NCI-H69 (cell line): ENCODE measurements at places on chromosomes 12 and 14.

DNA sequence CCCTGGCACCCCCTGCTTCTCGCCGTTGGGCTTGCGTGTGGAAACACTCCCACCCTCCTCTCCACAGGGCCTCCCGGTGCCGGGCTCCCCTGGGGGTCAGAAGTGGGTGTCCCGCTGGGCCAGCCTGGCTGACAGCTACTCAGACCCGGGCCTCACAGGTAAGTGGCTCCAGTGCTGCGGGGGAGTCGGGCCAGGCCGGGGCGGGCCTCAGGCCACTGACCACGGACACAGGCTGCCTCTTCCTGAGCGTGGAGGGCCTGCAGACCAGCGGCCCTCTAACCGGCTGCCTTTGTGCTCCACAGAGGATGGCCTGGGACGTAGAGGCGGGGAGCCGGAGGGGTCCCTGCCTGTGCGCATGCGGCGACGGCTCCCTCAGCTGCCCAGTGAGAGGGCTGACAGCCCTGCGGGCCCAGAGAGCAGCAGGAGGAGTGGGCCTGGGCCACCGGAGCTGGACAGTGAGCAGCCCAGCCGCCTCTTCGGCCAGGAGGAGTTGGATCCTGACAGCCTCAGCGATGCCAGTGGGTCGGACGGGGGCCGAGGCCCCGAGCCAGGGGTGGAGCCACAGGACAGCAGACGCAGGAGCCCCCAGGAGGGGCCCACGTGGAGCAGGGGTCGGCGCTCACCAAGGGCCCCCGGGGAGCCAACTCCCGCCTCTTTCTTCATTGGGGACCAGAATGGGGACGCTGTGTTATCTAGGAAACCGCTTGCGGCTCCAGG lies 21.1 kb downstream of the CEP170B start:
- no peak for DNase-seq

DNA sequence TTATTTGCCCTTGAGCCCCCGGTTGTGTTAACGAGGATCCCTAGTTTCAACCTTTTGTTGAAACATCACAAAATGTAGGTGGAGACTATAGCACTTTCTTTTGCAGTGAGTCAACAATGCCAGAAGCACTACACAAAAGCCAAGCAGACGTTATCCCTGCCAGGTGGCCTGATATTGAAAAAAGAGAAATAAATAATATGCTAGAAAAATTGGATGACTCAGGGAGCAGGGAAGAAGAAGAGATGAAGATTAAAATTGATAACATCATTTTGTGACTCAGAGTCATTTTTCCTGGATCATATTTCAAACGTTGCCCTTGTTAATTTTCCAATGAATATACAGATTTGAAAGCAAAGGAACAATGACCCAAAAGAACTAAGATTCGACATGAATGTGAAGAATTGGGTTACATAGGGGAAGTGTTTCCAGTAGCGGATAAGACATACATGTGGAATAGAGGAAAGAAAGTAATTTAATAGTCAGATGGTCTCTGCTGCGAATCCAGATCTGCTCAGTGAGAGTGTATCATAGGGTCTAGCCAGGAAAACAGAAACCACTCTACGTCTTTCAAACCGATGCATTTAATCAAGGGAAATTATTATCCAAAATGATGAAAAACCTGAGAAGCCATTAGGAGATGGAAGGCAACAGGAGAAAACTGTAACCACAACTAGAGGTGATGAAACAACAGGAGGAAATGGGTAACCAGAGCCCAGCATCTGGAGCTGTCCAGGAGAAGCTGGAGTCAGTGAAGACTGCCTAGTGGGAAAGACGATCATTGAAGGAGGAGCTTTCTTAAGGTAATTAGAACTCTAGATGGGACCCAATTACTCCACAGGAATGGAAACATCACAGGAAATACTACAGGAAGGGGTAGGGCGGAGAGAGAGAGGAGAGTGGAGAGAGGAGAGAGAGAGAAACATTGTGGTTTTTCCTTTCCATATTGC lies 57.9 kb downstream of the RERG start:
- DNase-seq = peak; percentile 72

DNA sequence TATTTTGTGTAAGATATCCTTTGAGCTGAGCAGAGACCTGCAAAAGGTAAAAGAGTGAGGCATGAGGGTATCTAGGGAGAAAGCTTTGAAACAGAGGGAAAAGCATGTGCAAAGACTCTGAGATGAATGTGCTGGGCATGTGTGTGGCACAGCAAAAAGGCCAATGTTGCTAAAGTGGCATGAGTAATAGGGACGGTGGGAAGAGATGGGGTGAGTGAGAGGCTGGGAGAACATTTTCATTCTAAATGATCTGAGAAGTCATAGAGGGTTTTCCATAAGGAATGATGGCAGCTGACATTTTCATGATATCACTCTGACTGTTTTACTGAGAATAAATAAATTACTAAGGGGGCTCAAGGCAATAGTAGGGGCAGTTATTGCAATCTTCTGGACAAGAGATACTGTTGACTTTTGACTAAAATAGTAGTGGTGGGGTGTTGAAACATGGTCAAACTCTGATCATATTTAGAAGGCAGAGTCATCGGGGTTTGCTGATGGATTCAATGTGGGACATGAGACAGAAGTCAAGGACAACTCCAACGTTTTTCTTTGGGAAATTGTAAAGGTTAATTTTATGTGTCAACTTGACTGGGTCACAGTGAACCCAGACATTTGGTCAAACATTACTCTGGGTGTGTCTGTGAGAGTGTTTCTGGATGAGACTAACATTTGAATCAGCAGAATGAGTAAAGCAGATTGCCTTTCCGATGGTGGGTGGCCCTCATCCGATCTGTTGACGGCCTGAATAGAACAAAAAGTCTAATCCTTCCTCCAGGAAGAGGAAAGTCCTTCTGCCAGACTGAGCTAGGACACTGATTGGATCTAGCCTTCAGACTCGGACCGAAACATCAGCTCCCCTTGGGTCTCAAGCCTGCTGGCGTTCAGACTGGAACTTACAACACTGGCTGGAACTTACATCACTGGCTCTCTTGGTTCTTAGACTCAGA lies 193.9 kb upstream of the PLXNC1 start:
- no peak for DNase-seq

DNA sequence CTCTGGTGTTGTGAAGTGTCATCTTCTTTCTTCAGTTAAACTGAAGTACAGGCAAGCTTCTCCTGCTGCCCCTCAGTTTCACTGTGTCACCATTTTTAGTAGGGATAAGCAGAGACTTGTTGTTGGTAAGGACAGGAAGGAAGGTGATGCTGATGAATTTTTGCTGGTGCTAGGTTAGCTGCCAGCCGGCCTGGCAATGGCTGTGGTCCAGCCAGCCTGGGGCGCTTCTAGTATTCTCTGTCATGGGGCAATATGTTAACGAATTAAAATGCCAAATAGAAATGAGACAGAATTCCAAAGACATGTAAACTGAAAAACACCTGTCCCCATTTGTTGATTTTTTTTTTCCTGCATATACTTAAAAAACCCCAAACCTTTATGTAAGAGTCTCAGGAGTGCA lies 602.9 kb downstream of the DIO2 start:
- peak; percentile 27 for DNase-seq

DNA sequence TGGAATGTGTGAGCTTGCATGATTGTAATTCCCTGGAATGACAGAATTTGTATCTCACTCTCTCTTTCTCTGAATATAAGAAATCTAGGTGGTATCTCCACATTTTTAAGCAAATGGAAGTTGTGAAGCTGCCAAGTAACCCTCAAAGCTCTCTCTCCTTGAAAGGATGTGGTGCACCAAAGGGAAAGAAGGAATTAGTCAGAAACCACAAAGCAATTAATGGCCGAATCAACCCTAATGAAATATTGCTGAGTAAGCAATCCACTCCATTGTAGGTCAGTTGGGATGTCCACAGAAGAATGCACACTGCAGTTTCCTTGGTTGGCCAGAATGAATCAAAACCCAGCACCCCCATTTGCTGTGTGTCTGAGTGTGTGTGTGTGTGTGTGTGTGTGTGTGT lies 153.5 kb downstream of the KCNA5 start:
- no peak for DNase-seq

DNA sequence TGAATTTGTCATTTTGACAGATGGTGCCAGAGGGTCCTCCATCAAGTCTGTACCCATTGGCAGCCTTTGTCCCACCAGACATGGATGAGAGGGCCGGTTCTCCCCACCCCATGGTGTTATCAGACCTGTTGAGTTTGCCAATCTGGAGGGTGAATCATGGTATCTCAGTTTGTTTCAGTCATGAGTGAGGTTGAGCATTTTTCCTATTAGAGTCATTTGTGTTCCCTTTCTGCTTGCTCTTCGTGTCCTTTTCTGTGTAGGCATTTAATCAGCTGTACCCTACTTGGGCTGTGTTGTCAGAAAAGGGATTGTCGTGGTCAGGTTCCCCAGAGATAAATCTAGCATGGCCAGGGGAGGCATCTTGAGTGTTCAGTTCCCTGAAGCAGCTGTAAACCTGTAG lies 30.5 kb downstream of the SLC24A4 start:
- no peak for DNase-seq

GRCh38 chr12:87603727-87604126 lies 425.5 kb downstream of the C12orf50 start:
- no peak for DNase-seq

DNA sequence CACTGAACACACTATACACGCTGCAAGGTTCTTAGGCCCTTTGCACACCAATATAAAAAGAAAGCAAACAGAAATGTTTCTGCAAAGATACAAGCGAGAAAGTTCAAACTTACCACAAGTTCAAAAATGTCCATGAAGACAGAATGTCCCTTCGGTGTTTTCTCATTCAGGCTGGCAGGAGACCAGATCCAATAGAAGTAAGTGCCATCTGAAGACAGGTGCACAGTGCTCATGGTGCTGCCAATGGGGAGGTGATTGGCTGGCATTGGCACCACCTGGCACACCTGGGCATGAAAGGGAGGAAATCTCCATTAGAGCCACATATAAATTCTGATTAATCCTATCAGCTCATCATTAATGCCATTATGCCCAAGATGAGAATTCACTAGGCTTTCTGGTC lies 76.3 kb downstream of the HECTD4 start:
- no peak for DNase-seq

- DNase-seq = no peak
Observed at GRCh38 chr12:128021561-128021960, 245.4 kb upstream of the TMEM132C start.

- peak; percentile 43 for DNase-seq
Observed at GRCh38 chr14:104979758-104980610, 1.8 kb upstream of the AHNAK2 start.

GRCh38 chr14:103517721-103518421 lies 4.8 kb downstream of the CKB start:
- peak; percentile 37 for DNase-seq

- DNase-seq = no peak
Observed at GRCh38 chr14:96352708-96353107, 10.4 kb downstream of the ATG2B start.
